NB4 (cell line): ENCODE measurements at places on chromosomes 5 and 9.

DNA sequence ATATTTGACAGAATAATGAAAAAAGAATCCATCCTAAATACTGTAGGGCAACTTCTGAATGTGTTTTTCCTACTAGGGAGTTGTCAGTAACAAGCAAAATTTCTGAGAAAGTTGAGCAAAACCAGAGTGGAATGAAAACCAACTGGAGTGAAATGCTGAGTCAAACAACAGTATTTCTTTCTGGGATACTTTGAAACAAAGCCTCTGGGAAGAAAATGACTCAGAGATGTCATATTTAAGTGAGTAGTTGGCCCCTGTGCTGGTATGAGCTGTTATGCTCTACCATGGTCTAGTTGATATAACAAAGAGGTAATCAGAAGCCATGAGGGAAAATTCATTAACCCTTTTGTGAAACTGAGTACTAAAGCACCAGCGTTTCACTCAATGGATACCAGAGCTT is 372.1 kb upstream of the C9orf72 start:
- no peak for DNase-seq

DNA sequence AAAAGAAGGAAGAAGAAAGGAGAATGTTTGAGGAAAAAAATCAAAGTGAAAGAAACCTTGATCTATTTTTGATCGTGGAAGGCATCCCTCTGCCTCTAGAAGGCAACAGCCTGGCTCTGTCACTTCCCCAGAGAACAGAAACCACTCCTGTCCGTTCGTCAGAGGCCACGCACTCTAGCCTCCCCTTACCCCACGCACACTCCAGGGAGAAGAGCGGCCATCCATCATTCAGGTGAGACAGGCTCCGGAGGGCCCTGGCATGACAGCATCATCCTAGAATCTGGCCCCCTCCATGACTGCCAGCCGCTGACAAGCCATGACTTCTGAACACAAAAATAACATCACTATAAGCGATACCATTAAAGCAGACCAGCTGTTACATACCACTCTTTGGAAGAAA is 135.8 kb downstream of the ROR2 start:
- DNase-seq, result no peak

- no peak for DNase-seq
These were observed 22.3 kb downstream of the ZBTB34 start for GRCh38 chr9:126882746-126883145.

- no peak for DNase-seq
These were observed 92.5 kb upstream of the ITGA2 start for GRCh38 chr5:52896534-52897237.
